ENCODE measurements at places on chromosomes 11 and 22.
A peak's percentile ranks its signal among the peaks of the same experiment; 100 is the strongest.

DNA sequence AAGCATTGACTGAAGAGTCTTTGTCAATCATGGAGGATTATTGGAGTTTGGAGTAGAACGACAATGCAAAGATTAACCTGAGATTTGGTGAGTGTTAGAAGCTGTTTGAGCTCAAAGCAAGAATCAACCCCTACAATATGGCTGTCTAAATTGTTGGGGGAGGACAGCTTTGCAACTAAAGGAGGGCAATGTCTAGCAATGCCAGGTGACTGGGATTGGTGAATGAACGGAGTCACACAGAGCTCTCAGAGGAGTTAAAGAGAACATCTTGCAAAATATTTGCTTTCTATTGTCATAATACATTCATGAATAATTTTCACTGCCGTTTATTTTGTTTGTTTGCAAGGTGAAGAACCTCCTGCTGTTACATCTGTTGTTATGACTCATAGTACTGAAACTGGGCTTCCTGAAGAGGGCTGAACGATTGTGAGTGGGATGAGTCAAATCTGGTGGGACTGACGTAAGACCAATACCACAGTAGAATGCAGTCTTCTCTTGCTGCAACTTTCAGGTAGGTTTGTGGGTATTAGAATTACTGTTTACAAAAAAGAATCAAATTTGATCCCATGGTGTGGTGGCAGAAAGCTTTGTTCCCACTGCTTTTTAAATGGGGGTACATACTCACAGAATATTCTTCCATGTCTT is 281.9 kb downstream of the CADM1 start:
- peak; percentile 76 for DNase-seq

DNA sequence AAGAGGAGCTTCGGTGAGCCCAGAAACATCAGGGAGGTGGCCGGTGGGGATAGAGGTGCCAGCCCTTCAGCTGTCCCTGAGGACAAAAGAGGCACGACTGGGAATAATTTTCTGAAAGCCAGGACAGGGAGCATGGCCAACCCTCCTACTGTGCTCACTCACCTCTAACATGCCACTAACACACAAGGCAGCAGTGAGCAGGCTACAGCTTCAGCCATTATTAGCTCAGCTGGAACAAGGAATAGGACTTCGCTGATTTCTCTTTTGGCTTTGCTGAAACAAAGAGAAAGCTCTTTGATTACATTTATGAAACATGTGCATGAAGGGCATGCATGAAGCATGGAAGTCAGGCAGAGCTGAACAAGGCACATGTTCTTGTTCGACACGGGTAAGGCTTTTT is 12.1 kb upstream of the OR10A5 start:
- DNase-seq = no peak

- no peak for DNase-seq
Measured at GRCh38 chr22:19105867-19106802, 16.1 kb downstream of the DGCR2 start.

GRCh38 chr11:15665368-15665871 is 550.7 kb downstream of the INSC start:
- no peak for DNase-seq

DNA sequence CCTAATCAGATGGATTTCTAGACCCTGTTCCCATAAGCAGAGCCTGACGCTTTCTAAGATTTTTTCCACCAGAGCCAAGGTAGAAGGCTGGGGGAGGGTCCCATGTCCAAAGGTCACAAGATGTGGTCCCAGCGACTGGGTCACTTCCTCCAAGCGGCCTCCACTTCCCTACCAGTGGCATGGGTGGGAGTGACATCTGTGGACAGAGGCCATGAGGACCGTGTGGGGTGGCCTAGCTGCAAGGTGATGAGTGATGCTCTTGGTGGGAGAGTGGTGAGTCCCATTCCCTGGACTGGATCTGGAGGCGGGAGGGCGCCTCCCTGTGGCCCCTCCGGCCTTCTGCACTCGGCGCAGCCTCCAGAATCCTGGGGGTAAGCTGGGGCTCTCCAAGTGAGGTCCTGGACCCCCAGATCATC is 32.4 kb upstream of the PRR5 start:
- no peak for DNase-seq

DNA sequence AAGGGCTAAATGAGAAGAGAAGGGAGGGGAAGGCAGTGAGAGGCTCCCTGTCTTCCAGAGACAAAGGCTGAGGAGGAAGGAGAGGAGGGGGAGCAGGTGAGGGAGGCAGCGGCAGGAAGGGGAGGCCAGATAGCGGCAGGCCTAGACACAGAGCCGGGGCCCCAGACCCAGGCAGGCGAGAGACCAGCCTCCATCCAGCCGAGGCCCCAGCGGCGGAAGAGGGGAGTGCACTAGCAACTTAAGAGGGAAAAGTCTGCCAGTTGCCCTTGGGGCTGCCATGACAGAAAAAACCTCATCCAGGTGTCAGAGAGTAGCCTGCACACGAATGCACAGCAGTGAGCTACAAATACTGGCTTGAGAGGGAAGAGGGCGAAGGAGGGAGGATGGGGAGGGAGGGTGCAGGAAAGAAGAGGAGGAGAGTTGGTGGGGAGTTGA is 46.7 kb downstream of the IGLL1 start:
- DNase-seq = peak; percentile 2

GRCh38 chr22:24142241-24142640 is 39.0 kb upstream of the SUSD2 start:
- no peak for DNase-seq

- DNase-seq = peak; percentile 84
Measured at GRCh38 chr11:130798280-130798679, 118.0 kb downstream of the SNX19 start.

DNA sequence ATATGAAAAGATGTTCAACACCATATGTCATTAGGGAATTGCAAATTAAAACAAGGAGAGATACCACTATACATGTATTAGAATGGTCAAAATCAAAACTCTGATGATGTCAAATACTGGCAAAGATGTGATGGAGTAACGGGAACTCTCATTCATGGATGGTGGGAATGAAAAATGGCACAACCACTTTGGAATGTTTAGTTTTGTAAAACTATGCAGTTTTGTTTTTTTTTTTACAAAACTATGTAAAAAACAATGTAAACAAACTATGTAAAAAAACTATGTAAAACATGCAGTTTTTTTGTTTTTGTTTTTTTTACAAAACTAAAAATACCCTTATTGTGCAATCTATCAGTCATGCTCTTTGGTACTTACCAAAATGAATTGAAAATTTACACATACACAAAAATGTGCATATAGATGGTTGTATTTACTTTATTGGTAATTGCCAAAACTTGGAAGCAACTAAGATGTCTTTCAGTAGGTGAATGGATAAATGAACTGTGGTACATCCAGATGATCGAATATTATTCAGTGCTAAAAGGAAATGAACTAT is 5.0 kb upstream of the USP47 start:
- DNase-seq = no peak

GRCh38 chr22:40324468-40325305 is 21.6 kb upstream of the ADSL start:
- DNase-seq = no peak

DNA sequence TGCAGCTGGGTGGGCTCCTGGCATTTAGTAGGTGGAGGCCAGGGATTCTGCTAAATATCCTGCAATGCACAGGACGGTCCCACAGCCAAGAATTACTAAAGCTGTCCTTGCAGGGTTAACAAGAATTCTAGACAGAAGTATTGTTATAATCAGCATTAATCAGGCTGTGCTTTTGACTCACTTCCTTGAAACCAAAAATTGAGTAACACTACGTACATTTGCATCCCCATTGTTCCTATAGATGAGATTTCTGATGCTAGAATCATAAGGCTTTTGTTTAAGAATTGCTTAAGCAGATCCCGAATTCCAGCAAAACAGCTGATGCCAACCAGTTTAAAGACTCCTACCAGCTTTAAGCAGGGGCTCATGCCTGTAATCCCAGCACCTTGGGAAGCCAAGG is 11.4 kb downstream of the SLC6A5 start:
- no peak for DNase-seq

Measured in RWPE1 (cell line).